Ovary (tissue), 10 donors: ENCODE measurements at places on chromosomes 5 and 9.

- DNase-seq: no peak
Observed at GRCh38 chr5:140561753-140562523, 2.5 kb downstream of the APBB3 start.

DNA sequence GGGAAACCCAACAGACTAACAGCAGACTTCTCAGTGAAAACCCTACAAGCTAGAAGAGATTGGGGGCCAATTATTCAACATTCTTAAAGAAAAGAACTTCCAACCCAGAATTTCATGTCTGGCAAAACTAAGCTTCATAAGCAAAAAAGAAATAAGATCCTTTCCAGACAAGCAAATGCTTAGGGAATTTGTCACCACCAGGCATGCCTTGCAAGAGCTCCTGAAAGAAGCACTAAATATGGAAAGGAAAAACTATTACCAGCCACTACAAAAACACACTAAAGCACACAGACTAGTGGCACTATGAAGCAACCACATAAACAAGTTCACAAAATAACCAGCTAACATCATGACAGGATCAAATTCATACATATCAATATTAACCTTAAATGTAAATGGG is 131.1 kb downstream of the OR2K2 start:
- DNase-seq: no peak

DNA sequence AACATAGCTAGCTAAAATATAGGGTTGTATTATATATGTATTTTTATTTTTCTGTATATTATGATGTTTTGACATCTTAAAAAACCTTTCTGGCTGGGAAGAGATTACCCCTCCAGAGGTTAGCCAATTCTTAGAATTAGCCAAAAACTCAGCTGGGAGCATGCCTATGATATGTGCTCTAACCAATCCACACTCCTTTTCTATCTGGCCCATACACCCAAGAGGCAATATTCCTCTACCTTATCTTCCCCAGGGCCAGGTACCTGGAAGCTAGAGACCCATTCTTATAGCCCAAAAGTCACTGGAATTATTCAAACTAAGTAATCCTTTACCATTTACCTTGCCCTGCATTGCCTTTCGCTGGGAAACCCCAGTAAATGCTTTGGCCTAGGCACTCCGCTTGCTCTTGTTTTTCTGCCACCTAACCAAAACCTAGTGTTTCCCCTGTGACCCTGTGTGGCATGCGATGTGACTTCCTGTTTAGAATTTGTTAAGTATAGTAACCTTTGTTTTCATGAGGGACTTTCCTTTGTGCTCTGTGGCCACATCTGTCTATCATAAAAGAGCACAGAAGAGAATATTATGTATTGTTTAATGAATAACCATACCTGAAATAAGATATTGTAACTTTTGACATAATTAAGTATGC is 37.4 kb downstream of the CSNK1G3 start:
- DNase-seq: no peak

GRCh38 chr5:82885627-82886389 is 191.4 kb downstream of the TMEM167A start:
- DNase-seq: no peak

DNA sequence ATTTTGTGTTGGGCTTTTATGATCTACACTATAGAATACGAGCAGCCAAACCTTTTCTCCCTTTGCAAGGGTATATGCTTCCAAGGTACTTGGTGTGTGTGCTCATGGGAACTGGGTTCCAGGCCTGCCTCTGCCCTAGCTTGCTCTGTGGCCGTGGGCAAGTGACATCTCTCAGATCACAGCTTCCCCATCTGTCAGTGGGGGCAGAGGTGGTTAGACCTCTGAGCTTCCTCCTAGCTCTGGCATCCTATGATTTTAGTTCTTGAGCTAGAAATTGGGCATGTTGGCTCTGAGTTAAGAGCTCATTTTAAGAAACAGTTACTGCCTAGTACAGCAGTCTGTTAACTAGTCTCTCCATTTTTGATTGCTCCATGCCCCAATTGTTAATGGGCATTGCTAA is 12.5 kb upstream of the CCNJL start:
- DNase-seq: no peak

DNA sequence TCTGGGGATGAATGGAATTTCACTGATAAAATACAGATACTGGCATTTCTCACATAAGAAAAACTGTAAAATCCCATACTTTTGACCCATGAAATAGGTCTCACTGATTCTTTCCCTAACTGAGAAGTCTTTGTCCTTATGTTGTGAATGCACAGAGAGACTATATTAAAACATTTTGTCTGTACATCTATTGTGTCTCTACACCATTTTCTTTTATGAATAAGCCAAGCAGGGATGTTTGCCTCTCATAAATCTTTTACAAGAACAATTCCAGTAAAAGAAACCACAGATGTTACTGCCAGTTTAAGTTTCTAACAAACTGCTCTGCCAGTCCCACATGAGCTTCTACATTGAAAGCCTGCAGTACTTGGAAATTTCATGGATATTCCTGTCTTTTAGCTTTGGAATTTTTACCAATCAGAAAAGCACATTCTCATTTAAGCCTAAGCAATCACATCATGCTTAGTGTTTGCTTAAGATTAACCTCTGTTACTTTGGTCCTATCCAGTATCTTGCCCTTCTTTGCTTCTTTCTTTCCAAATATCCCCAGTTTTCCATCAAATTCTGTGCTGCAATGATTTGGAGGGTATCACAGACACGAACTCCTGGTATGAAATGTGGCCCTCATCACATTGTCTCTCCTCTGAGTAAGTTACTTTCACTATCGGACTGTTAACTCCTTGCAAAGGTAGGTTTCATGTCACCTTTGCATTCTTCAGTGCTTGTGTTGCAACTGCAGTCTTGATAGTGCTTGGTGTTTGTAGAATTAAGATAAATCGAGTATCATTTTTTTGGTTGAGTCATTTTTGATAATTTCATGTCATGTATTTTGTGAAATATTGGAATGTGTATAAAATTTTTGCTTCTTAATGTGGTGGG is 415.1 kb upstream of the ADAMTSL1 start:
- DNase-seq: no peak

DNA sequence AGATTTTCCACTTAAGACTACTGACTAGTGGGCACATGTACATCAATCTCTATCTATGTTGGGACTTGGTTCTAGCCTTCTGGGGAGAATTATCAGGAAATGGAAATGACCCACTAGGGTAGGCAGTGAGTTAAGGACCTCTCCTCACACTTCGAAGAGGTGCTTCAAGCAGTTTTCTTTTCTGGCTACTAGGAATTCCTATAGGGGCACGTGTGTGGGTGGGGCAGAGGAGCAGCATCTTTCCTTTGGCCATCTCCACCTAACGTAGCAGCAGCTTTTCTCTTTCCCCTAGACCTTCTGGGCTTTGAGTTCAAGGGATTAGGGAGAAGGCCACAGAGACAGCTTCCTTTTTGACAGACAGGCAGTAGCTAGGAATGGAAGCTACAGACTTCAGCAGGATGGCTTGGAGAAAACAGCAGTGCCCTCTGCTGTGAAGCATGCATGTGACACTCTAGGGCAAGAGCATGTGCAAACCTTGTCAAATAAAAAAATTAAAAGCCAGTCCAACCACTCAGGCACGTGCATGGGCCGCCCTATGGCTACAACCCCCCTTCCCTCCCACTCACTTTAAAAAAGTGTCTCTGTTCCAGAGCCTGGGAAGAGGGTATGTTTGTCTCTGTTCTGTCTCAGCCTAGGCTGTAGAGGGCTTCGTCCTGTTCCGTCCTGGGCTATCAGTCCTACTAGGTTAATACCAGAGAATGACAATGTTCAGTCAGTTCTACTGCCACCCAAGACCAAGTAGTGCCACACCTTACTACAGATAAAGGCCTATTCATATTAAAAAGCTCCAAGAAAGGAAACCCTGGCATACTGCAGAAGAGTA is 8.7 kb upstream of the GFRA3 start:
- DNase-seq: no peak

DNA sequence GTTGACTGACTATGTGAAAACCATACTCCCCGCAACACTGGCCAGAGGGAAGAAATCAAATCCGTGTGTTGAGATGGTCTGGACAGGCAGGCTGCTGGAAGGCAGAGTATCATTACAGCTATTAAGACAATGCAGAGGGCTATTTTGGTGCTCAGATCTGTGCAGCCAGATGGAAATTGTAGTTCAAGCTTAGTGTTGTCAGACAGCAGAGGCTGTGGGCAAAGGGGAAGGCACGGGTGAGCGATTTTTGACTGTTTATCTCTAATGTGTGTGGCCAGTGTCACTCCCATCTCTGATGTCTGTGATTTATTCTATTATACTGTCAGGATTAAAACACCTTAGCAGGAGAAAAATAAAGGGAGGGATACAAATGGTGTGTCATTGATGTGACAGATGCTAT is 984.4 kb upstream of the WWC1 start:
- DNase-seq: no peak

DNA sequence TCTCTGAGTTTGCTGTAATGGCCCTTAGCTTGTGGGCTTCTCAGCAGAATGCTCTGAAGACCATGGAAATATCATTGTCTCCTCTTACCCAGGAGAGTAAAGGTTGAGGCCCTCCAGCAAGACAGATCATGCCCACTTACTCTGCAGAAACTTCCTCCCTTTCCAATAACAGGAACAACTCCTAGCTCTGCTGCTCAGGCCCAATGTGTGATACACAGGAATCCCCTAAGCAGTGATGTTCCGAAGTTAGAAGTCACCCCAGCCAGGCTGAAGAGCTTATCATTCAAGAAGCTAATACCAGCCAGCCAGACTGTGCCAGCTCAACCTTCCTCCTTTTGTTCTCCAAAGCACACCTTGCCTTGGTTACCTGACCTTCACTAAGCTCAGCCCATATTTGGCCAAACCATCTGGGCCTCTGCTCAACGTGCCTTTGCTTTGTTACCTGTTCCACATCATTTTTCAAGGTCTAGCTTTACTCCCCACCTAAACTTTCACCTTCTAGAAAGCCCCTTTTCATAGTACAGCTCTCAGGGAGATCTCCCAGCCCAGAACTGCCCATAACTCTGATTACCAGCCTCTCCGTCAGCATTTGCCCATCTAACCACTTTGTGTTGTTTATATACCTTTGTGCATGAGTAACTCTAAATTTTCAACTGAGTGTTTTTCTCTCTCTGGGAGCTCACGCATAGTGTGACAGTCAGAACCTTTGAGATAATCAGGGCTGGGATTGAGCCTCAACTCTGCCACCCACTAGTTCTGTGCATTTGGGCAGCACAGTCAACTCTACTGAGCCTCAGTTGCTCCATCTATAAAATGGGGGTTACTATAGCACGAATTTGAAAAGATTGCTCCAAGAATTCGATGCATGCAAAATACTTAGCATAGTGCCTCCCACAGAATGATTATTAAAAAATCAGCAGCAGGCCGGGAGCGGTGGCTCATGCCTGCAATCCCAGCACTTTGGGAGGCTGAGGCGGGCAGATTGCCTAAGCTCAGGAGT is 107.6 kb upstream of the CPEB4 start:
- DNase-seq: no peak

GRCh38 chr5:107578051-107578635 is 92.6 kb downstream of the EFNA5 start:
- DNase-seq: no peak

- DNase-seq: no peak
Observed at GRCh38 chr5:107426209-107426608, 244.5 kb downstream of the EFNA5 start.

- no peak for DNase-seq
Observed at GRCh38 chr9:12554636-12555035, 138.5 kb upstream of the TYRP1 start.

DNA sequence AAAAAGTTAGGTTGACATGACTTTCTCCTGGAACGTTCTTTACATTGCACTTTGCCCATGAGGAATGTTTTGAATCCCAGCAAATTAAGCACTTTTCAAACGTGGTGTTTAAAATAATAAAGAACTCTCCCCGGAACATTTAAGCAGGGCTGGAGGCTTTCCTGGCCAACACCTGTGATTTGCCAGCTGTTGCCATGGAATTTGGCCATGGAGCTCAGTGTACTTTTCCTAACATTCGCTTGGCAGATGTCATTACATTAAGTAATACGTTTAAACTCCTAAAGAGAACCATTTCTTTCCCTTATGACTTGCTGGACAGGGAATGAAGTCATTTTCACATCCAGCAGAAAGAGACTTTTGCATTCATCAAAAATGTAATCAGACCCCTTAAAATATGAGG is 146.1 kb downstream of the GAS1 start:
- DNase-seq: no peak

DNA sequence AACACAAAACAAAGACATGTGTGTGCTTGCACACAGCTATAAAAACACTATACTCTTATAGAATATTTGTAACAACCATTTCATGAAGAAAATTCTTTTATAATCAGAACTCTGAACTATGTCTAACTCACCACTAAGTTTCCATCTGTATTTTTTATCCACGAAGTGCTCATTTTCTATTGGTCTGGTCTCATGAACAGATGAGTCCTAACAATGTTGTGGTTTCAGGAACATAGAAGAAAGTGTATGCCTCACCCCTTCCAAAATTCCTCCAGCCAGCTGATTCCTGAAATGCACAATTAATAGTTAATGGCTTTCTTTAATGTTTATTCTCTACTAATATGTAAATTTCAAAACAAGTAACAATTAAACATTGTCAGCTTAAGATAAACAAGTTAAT is 325.3 kb upstream of the GRAMD2B start:
- no peak for DNase-seq

DNA sequence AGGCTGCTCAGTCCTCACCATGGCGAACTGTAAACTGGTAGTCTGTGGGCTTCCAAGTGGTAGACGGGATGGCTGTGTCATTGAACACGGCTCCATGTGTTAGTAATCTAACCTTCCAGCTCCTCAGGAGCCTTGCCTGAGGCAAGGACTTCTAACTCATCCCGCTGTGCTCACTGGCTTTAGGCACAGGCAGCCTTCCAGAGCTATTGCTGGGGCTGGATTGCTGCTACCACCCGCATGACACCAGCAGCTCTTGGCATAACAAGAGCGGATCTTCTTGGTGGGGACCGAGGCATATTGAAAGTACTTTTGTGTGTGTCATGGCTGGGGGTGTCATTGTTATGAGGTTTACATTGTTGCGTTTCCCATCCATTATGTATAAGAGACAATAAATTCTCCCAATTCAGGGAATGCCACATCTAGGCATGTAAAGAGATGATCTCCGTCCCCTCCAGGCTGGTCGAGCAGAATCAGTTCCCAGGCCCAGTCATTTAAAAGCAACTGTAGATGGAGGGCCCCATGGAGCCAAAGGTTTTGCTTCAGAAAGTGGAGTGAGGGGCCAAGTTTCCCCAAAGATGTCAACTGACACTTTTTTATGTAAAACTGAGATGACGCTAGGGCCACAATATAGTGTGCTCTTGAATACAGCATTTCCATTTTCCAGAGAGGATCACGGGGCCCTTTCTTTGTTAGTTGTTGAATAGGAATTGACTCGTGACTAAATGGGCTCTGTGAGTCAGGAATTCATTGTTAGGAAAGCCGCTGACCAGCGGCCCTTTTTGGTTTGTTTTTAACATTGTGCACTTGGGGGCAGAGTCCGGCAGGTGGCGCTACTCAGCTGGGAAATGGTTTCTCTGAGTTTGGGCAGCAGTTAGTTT is 759.5 kb downstream of the TAF11L14 start:
- DNase-seq: no peak

GRCh38 chr9:758146-758545 is 83.4 kb upstream of the DMRT1 start:
- DNase-seq: no peak

GRCh38 chr9:113651896-113652295 is 188.4 kb downstream of the RGS3 start:
- DNase-seq: no peak
